Activated CD4-positive, alpha-beta T cell treated with anti-CD3 and anti-CD28 coated beads for 36 hours (primary cell): ENCODE measurements at places on chromosomes 4 and X.

- DNase-seq, result no peak
Measured at GRCh38 chr4:122548886-122549630, 71.8 kb downstream of the IL21 start.

GRCh38 chrX:65689377-65689776, 21.9 kb downstream of the MSN start:
- DNase-seq, result no peak

- no peak for DNase-seq
Measured at GRCh38 chr4:184593461-184593860, 55.8 kb downstream of the CASP3 start.

DNA sequence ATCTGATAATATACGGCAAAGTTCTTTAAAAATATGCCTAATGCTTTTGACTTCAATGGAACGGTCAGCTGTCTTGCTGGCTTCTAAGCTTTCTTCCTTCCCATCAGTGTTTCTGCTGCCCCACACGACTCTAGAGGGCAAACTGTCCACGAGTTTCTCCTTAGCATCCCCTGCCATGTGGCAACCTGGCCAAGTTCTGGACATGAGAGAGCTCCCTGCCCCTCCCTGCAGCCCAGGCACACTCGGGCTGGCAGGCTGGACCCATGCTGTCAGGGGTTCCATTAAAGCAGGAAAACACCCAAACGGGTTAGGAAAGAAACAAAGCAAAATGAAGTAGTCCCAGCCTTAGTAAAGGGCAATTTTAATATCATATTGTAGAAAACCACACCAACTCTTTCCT, 38.8 kb downstream of the KDR start:
- no peak for DNase-seq

- no peak for DNase-seq
Measured at GRCh38 chr4:20639346-20639745, 60.9 kb upstream of the PACRGL start.

DNA sequence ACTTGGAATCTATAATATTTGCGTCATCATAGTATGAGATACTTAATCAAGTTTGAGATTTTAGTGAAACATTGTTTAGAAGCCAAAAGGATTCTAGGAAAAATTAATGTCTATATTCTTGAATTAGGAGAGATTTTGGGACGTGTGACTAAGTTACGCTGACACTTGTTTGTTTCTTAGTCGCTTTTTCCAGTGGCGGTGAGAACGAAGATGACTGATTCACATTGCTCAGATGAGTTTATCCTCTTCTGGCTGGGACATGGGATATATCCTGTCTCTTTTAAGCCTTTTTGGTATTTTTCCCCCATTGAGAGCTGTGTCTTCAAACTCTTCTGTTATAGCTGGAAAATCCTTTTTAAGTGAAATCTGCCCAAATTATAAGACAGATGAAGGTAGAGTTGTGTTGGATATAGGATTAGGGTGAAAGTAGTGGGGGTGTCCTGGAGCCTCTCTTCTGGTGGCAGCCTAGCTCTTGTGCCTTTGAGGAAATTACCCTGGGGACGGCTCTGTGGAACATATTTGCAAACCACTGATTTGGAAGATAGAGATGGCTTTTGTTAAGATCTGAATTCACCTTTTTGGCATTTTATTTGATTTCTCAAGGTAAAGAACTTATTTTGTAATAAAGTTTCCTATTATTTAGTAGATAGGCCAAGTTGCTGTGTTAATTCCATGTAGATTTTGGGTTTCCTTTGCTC, 49.7 kb downstream of the HTT start:
- DNase-seq, result peak; percentile 51

DNA sequence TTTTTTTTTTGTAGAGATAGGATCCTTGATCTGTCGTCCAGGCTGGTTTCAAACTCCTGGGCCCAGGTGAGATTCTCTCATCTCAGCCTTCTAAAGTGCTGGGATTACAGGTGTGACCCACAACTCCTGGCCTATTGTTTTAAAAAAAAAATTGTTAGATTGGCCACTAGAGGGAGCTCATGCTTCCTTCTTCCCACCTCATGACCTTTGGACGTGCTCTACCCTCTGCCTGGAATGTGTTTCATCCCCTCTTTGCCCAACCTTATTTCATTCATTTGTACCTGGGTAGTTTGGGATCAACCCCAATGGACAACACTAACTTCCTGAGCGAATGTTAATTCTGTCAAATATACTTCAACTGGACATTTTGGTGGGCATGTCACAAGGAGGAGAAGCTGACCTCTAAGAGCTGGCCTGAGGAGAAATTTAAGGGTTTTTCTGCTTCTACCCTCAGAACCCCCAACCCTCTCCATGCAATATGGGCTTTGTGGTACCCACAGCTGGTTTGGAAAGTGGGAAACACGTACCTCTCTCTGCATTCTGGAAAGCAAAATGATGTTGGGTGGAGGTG, 6.4 kb downstream of the PPEF2 start:
- peak; percentile 17 for DNase-seq

DNA sequence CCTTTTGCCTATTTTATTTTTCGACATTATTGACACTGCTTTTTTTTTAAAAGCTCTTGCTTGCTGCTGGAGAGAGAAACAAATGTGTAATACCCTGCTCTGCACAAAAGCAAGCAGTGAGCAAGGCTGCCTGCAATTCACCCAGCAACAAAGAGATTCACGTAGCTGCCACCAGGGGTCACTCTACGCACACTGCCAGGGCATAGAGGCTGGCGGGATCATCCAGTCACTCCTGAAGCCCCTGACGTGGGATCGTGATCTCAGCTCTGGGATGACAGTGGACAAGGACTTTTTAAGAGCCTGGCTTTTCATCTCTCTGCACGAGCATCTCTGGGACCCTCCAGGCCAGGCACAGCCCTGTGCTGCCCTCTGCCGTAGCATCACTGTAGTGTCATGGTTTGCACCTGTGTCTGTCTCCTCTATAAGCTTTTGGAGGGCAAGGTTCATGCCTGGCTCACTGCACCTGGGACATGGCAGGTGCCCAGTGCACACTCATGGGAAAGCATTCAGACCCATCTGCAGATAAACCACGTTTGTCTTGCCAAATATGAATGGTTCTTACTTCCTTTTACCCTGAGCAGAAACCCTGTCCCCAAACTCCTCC, 19.8 kb downstream of the C4orf50 start:
- DNase-seq, result peak; percentile 66

DNA sequence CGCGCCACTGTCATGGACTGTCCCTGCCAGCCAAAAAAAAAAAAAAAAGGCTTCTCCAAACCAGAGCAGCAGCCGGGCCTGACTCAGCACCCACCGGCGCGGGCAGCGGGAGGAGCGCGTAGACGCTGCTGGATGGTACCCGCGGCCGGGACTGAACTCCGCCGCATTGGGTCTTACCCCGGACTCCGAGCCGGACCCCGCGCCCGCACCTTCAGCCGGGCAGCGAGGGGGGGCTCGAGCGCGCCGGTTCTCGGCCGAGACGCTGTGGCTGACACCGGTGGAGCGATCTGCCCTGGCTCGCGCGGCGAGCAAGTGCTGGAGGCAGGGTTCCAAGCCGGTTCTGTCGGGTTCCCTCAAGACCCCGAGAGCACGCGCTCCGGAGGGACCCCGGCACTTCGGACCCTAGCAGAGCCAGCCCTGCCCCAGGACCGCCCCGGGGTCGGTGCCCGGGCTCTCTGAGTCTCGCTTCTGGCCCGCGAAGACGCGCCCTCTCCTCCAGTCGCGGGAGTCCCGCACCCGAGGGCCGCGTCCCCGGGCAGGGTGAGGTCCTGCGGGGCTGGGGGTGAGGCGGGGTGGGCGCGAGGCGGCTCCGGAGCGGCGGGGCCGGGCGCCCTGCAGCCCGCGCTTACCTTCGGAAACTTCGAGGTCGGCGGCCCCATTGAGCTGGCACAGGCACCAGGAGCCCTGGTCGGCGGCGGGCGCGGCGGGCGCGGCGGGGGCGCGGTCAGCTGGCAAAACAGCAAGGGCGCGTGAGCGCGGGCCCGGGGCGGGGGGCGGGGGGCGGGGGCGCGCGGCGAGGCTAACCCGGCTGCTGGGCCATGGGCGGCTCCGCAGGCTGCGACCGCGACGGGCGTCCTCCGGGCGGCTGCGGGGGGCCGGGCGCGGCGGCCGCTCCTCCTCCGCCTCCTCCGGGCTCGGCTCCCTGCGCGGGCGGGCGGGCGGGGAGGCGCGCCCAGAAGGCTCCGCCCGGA, 11.8 kb upstream of the MAN2B2 start:
- DNase-seq, result peak; percentile 35
